ENCODE measurements at places on chromosomes 4 and X. TPM values are rescaled to one million over a fixed set of nuclear protein-coding genes. Genes with fewer than 3 reads are reported as not detected.
A peak's percentile ranks its signal among the peaks of the same experiment; 100 is the strongest.

Gene IBSP
- total RNA-seq: not detected

Gene FHDC1
- total RNA-seq: 0.75 TPM

GRCh38 chr4:55866290-55866907 lies 13.0 kb downstream of the EXOC1 start:
- no peak for DNase-seq

DNA sequence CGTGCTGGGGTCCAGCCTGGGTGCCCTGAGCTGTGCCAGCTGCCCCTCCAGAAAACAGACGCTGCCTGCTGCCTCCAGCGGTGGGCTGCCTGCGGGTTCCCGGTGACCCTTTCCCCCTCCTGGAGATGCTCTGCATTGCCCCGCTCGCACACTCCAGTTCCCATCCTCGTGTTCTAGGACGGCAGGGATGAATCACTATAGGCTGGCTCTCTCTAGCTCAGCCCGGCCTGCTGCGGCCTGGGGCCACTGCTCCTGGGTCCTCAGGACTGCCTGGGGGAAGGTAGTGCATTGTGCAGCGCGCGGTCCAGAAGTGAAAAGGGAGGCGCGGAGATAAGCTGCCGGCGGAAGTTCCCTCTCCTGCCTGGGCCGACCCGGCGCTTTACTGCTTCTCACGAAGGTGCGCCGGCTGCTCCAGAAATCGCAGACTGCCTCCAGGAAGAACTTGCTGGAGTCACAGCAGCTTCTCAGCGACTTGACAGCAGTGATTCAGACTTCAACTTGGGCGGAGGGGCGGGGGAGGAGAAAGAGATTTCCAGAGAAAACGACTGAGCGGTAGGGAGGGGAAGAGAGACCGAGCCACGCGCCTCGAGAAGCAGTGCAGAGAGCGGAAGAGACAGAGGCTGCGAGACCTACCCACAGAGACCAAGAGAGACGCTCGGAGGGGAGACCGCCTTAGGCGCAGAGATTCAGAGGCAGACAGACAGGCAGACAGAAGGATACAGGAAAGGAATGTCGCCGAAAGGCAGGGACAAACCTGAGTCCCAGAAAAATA lies 6.7 kb upstream of the MSX1 start:
- DNase-seq: peak; percentile 74

DNA sequence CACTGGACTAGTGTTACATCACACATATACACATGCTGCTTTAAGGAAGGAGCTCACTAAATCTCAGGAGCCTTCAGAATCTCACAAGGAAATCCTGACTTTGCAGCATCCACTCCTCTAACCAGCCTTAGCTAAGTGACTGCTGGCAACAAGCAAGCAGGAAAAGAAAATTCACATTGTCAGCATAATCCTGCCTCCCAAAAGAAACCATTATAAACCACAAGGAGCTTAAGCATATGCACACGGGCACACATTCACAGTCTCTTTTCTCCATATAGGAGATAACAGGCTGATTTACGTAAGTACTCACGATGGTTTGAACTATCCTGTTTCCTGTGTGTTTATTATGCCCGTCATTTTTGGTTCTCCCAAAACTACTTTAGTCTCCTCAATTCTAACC lies 136.3 kb downstream of the TMEM144 start:
- no peak for DNase-seq

GRCh38 chr4:126004941-126005340 lies 690.2 kb downstream of the FAT4 start:
- no peak for DNase-seq
